SHP77 treated with DMSO at 0.1 percent for 48 hours (cell line): ENCODE measurements at places on chromosomes 13 and 19.

DNA sequence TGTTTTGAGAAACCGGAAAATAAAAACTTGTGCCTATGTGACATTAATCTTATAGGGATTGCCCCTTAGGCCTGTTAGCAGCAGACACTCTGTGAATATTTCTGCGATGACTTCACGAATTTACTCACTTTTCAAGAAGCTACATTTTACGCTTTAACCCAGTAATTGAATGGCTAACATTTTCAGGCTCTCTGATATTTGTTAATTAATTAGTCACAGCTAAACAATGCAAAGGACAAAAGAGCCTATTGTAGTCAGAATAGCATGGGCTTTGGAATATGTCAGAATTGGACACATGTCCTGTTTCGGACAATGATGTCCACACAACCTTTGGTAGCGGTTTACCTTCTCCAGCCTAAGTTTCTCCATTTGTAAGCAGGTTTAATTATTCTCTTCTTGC lies 506.6 kb downstream of the EFNB2 start:
- DNase-seq: no peak

- no peak for DNase-seq
Measured at GRCh38 chr19:51439021-51439465, 19.2 kb downstream of the SIGLEC8 start.

DNA sequence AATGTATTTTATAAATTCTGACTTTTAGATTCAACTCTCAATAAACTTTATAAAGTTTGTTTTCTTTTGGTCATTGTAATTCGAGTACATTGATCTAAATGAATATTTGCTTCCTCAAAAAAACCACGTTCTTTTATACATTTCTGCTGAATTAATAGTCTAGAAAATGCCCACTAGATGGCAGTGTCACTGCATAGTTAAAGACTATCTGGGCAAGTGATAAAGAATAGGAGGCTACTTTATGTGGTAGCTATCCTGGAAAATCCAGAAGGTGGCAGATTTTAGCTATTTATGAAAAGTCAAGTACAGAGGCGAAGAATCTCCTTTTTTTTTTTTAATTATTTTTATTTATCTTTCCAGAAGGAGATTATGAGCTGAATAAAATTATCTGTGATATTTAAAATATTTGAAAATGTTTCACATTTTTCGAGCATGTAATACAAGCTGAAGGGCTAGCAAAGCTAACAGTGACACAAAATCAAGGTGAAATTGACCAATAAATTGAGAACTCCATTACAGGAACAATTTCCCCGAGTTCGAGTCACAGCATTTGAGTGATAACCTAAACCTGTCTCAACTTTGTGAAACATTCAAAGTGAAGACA lies 221.8 kb downstream of the OLFM4 start:
- DNase-seq: peak; percentile 62

- no peak for DNase-seq
Measured at GRCh38 chr13:44131069-44131614, 242.5 kb upstream of the SERP2 start.

GRCh38 chr13:29902632-29903305 lies 52.4 kb upstream of the UBL3 start:
- no peak for DNase-seq

GRCh38 chr13:101382086-101382485 lies 34.2 kb downstream of the NALCN start:
- no peak for DNase-seq

- no peak for DNase-seq
Measured at GRCh38 chr13:114077933-114078325, 54.5 kb downstream of the RASA3 start.

GRCh38 chr19:56114051-56114777 lies 6.9 kb downstream of the ZNF787 start:
- DNase-seq: no peak
